Stimulated activated CD8-positive, alpha-beta memory T cell treated with anti-CD3 and anti-CD28 coated beads, Interleukin-12 subunit alpha, Interleukin-12 subunit beta, amount 100 ng/mL, for 1 hour (primary cell): ENCODE measurements at places on chromosomes 3 and 15.
A peak's percentile ranks its signal among the peaks of the same experiment; 100 is the strongest.

DNA sequence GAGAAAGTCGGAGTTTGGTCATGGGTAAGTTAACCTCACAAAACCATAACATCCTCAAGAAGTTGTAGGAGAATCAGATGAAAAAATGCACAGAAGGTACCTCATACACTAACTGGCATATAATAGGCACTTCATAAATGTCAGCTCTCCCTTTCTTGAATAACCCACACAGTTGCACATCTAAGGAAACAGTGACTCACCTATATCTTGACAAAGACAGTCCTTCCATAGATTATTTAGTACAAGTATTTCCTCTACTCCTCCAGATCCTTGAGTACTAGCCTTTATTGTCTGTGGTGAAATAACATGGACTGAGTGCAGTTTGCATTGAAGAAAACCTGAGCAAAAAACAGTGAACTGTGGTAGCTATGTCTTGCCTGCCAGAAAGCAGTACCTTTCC, 46.6 kb downstream of the MAGI1 start:
- no peak for DNase-seq

GRCh38 chr3:130960139-130960795, 66.4 kb downstream of the ASTE1 start:
- DNase-seq: no peak

GRCh38 chr15:74788042-74788682, 6.3 kb downstream of the CSK start:
- no peak for DNase-seq

DNA sequence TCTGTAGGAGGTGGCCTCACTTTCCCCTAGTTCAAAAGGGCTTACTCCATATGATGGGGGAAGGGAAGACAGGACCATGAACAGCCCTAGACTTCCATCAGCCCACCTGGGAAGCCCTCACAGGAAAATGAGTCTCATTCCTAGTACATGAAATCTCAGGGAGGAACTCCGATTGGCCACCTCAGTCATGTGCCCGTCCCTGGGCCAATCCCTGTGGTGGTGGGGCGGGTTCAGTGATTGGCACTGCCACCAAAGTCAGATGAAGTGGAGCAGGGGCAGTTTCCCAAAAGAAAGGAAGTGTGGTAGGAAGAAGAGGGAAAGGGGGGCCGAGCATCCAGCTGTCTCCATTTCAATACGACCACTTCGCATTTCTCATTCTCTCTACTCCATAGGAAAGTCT, 25.9 kb upstream of the GP9 start:
- DNase-seq: no peak

DNA sequence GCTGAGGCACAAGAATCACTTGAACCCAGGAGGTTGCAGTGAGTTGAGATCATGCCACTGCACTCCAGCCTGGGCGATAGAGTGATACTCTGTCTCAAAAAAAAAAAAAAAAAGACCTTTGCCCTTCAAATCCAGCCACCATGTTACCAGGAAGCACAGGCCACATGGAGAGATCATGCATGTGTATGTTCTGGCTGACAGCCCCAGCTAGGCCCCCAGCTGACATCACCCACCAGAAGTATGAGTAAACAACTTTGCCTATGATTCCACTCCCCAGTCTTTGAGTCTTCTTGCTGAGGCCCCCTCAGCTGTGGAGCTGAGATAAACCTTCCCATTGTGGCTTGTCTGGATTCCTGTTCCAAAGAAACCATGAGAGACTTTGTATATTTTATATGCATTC, 3.3 kb upstream of the ARIH2 start:
- DNase-seq: no peak

- no peak for DNase-seq
Measured at GRCh38 chr3:128598884-128599664, 51.5 kb downstream of the RPN1 start.

DNA sequence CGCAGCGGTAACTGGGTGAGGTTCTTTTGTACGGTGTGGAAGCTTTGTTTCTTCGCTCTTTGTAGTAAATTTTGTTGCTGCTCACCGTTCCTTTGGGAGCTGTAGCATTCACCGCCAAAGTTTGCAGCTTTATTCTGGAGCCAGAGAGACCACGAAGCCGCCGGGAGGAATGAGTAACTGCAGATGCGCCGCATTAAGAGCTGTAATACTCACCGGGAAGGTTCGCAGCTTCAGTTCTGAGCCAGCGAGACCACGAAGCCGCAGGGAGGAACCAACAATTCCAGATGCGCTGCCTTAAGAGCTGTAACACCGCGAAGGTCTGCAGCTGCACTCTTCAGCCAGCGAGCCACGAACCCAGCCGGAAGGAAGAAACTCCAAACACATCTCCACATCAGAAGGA, 56.0 kb upstream of the DYNC1LI1 start:
- DNase-seq: no peak

DNA sequence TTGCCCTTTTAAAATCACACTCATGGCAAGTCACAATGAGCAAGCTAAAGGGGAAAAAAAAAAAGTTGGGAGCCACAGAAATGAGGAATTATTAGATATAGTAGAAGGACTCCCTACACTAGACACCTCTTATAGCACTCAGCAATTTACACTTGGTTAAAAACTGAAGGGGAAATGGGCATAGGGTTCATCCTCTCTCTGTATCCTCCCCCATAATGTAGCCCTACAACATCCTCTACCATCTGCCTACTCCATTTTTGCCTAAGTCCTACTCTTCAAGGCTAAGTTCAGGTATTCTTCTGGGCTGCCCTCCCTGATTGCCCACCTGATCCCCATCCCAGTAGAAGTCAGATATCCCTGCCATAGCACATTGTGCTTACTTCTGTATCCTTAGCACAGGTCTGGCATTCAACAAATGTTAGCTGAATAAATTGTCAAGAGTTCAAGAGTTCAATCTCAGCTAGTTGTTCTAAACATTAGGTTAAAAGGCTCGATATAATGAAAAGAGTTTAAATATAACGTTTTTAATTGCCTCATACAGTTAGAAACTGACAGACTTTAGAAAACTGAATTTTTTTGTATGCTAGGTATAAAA, 14.5 kb downstream of the SETD2 start:
- DNase-seq: no peak

DNA sequence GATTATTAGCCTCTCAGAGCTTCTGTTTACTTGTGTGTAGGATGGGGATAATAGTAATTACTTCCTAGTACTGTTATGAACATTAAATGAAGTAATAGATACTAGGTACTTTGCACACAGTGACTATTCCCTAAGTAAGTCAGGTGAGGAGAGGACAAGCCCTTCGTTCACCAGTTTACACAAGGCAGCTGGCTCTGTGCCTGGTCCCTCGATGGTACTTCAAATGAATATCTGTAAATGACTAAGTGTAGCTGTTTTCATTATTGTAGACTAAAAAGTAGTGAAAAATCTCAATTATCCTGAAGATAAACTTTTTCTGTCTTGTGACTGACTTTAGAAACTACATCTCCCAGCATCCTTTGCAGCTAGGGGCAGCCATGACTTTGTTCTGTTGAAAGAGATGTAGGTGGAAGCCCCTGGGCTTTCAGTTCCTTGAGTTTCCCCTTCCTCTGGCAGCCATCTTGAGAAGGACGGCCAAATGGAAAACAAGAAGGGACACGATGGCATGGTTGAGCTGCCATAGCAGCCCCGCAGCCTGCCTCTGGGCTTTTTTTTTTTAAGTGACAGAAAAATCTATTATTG, 11.7 kb upstream of the WNT7A start:
- no peak for DNase-seq

DNA sequence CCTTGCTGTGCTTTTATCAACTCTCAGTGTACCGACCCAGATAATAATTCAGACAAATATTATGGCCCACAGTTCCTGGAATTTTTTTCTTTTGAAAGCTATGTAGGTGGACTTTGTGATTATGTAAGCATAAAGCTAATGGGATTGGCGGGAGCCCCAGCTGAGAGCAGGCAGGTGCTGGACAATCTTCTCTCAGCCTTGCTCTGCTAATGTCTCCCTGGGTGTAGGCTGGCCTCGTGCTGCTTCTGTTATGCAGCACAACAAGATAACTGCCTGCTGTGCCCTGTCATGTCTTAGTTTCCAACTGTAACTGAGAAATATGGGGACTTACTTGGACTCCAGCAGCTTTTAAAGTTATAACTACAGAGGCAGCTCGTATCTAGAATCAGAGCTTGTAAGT, 415.0 kb downstream of the PDCD6IP start:
- no peak for DNase-seq

- DNase-seq: no peak
Measured at GRCh38 chr3:7029562-7029961, 168.6 kb downstream of the GRM7 start.

DNA sequence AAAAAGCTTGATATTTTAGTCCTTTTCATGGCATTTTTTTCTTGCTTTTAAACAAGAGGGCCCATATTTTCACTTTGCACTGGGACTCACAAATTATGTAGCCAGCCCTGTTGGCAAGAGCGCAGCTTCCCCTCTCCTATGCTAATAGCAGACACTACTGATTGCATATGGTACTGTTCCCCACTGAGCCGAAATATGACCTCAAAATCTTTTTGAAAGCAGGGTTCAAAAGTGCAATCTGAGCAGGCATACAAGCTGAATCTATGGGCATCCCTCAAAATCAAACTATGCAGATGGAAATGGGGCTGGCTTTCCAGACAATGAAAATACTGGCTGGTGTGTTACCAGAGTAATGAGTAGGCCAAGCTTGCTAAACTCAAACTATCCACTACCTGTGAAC, 225.2 kb upstream of the SETMAR start:
- no peak for DNase-seq

DNA sequence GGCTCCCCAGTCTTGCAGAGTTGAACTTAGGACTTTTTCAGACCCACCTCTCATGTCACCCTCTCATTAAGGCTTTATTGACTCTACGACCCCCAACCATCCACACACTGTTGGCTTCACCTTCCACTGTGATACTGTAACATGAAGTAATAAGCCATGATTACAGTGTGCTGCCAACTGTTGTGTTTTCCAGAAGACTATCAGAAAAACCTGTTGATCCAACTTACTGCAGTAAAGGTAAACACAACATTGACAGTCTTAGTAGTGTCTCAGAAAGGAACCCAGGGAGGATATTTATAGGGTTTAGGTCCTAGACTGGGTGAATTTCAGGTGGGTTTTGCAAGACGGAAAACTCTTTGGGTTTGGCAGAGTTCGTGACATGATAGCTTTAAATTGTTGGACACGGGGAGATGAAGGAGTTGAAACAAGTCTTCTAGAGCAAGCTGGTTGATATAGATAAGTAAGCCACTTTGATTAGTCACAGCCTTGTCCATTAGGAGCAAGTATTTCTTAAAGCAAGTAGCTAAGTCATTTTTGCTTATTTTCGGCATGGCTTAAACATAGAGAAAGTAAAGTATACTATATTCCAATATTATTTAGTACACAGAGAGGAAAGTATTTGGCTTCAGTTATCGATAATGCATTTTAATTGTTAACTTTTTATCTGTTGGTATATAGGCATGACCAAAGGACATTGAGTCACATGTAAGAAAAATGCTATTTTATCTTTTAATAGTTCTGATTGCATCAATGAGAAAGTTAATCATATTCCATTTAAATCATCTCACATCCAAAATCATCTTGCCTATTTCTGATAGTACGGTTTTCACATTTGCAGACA, 2.4 kb upstream of the COL6A5 start:
- no peak for DNase-seq

GRCh38 chr3:59540241-59540640, 490.4 kb upstream of the CFAP20DC start:
- no peak for DNase-seq

DNA sequence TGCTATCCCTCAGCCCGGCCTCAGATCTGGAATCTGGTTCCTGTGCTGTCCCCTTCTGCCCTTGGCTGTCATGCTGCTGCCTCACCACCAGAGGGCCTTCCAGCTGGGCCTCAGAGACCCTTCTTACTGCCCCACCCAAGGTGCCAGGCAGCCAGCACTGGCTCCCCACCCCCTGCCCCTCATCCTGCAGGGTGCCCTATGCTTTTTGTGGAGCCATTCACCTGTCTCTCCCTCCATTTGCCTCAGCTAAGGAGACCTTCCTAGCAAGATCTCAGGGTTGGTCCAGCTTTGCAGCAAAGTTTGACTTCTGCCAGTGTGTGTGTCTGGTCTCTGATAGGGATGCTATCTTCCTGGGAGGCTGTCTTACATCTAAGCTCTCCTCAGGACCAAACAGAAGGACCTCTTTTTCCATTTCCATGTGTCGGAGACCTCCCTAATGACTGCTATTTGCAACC, 1.9 kb upstream of the VWA5B2 start:
- peak; percentile 25 for DNase-seq

GRCh38 chr15:97406841-97407240, 553.7 kb upstream of the ARRDC4 start:
- DNase-seq: no peak
